Osteocyte (in vitro differentiated cells): ENCODE measurements at places on chromosomes 3 and 15.

DNA sequence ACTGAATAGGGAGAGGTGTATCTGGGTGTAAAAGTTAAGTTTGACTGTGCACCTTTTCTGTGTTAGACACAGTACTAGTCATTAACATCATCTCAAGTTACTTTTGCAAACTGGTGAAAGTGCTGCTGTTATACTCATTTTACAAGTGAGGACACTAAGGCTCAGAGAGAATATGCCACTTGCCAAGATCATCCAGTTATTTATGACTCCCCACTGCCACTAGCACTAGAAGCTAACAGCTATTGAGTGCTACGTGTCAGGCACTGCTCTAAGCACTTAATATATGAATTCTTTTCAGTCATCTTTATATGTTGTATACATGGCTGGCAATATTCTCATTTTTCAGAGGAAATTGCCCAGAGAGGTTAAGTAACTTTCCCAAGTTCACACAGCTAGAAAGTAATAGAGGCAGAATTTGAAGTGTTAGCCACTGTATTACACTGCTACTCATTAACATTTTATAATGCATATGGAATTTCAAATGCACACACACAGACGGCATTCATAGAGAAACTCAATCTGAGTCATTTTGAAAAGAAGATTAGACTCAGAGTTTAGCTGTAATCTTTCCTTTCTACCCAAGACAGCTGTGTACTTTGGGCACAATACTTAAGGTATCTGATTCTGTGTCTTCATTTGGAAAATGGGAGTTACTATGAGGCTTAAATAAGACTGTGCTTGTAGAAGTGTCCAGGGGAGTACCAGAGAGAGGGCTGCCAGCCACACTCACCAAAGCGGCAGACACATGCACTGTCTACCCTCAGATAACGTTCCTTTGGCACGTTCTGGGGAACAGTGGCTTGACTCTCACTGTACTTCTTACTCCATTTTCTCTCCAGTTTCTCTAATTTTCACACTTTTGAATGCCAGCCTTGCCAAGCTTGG is 1.3 kb upstream of the MASP1 start:
- no peak for DNase-seq

DNA sequence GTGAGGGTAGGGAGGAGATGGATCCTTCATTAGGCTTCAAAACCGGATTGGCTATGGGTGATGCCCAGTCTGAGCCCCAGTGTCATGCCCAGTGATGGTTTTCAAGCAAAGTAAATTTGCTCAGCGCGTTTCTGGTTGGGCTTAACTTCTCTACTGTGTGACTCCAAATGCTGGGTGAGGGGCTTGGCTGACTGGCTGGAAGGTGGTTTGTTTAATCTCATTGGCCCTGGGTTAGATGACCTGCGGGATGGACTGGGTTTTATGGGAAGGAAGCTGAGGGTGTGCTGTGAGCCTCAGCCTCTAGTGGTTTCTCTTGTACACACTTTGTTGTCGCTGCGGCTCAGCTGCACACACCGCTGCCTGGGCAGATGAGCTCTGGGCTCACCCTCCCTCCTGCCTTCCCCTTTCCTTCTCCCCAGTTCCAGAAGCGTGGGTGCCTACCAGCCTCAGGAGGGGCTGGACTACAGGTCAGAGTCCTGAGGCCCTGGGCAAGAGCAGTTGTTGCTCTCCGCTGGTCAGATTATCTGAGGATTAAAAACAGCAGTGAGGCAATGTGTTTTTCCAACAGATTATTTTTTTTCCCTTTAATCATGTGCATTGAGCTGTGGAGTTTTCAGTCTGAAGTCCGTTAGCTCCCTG is 18.6 kb downstream of the PDIA5 start:
- DNase-seq, result no peak

DNA sequence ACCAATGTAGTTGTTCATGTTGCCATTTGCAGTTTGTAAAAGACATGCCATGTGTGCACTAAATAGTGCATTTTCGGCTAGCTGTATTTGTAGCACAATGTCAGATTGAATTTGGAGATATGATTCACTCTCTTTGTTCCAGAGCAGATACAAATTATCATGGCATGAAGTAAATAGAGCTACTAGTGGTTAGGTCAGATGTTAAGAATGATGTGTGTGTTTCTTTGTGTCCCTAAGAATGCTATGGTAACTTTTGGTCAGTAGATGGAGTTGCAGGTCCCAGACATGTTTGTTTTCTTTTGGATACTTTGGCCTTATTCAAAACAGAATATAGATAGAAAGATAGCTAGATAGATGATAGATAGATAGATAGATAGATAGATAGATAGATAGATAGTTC is 595.8 kb downstream of the NLGN1 start:
- DNase-seq, result no peak

GRCh38 chr3:119912220-119912619 is 130.3 kb downstream of the NR1I2 start:
- no peak for DNase-seq

DNA sequence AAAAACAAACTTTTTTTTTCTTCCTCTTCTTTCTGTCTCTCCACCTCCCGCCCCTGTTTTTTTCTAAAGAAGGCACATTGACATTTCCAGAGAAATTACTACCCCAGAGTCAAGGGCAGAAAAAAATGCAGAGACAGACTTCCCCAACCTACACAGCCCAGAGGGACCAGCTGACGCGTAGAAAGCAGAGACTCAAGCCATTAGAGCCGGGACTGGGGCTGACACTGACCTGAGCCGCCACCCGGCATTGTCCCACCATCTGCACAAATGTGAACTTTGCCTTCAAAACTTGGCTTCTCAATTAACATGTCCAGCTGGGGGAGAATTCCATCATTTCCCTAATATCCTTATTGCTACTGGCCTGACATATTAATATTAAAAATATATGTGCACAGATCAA is 385.6 kb downstream of the NR2F2 start:
- DNase-seq, result no peak

DNA sequence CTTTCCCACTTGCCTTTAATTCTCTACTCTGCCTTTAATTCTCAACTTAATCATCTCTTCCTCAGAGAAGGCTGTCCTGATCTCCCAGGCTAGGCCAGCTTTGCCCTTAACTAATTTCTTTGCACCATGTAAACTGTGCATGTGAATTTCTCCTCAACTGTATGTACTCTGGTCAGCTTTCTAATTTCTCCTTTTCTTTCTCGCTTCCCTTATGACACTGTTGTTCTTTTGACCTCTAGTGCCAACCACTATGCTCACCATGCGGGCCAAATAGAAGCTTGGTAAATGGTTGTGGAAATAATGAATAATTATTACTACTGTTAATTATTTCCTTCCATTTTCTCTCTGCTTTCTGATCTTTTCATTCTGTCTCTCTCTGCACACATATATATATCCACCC is 269.0 kb upstream of the CRBN start:
- no peak for DNase-seq

DNA sequence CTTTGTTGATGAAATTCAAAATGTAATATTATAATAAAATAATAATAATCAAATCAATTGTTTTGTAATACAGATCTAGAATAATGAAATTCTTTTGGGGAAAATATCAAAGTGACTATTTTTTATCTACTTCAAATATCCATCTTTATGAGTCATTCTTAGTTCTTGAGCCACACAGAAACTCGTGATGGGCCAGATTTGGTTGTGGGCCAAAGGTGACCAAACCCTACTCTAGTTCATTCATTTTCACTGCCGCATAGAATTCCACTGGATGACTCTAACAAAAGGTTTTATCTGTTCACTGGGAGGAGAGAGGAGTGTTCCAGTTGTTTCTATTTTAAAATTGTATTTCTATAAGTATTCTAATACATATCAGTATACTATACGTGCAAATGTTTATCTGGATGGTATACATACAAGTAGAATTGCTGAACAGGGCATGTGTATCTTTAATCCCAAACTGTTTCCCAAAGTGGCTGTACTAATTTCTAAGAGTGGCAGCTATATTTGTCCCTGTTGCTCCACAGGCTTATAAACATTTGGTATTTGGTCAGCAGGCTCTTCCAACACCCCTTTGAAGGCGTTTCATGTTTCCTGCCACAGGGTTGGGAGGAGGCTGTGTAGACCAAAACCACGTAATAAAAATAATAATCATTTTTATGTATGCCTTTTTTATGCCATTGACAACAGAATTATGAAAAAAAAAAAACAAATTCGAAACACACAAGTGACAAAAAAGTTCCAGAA is 7.3 kb upstream of the RTP3 start:
- DNase-seq, result no peak

DNA sequence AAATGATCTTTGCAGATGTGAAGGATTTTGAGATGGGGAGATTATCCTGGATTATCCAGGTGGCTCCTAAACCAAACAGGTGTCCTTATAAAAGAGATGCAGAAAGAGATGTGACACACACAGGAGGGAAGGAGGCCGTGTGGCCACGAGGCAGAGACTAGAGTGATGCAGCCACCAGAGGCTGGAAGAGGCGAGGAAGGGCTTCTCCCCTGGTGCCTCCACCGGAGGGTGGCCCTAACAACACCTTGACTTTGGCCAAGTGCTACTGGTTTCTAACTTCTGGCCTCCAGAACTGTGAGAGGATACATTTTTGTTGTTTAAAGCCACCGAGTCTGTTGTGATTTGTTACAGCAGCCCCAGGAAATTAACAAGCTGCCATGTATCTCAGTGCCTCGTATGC is 127.1 kb downstream of the ASB7 start:
- no peak for DNase-seq
